ENCODE measurements at places on chromosomes 12 and 14.
A peak's percentile ranks its signal among the peaks of the same experiment; 100 is the strongest.

- peaks cover 19% of the 10 kb centered on the region for H3K36me3 ChIP-seq
- no peaks in the 10 kb centered on the region for H3K27me3 ChIP-seq
- peak; percentile 46 for DNase-seq
- peaks cover 3% of the 10 kb centered on the region for H3K4me1 ChIP-seq
These were observed 32.1 kb downstream of the BAZ1A start for GRCh38 chr14:34843011-34843554.

DNA sequence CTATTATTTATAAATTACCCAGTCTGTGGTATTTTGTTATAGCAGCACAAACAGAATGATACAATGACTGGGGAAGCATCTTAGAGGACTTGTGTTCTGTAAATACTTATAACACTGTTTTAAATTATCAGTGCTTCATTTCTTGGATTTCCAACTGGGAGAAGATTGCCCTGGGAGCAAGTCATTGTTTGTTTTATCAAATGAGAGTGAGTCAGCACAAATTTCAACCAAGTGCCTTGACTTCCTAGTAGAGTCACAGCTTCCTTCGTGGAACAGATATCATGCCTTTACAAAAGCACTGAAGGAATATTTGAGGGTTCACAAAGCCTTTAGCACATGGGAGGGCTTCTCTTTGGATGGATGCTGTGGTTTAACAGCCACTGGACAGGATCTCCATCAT is 234.1 kb downstream of the KTN1 start:
- no peaks in the 10 kb centered on the region for H3K27me3 ChIP-seq
- H3K4me3 ChIP-seq: no peak overlapping the region
- no peaks in the 10 kb centered on the region for H3K36me3 ChIP-seq
- peaks cover 2% of the 10 kb centered on the region for H3K4me1 ChIP-seq
- H3K27ac ChIP-seq: no peak overlapping the region

DNA sequence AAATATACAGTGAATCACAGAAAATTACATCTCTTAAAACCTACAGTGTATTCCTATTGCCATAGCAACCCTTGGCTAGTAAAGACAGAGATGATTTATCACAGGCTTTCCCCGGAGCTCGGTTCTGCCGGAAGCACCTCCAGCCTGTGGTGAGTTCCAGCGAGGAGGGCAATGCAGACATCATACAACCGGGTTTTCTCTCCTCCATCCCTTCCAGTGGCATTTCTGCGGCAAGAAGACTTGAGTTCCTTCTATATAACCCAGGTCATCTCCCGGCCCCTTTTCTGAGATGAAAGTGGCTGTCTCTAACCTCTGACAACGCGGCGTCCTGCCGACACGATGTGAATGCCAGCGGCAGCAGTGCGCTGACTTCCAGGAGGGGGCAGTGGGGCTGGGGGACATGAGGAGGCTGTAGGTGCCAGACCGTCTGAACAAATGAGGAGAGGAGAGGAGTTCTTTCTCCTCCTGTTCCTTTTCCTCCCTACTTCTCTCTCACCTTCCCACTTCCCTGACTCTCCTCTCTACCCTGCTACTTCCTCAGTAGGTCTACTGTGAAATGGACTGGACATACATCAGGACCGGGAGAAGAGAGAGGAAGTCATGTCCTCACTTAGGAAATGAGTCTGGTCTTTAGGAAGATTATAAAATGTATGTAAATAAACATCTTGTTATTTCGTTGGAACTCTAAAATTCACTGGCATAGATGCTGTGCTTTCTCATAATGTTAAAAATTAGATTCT is 68.6 kb upstream of the MAX start:
- H3K27ac ChIP-seq: peak overlapping the region; percentile 42
- H3K27me3 ChIP-seq: no peaks in the 10 kb centered on the region
- peak; percentile 85 for DNase-seq
- peaks cover 12% of the 10 kb centered on the region for H3K4me1 ChIP-seq
- H3K36me3 ChIP-seq: no peaks in the 10 kb centered on the region
- no peak overlapping the region for H3K4me3 ChIP-seq

DNA sequence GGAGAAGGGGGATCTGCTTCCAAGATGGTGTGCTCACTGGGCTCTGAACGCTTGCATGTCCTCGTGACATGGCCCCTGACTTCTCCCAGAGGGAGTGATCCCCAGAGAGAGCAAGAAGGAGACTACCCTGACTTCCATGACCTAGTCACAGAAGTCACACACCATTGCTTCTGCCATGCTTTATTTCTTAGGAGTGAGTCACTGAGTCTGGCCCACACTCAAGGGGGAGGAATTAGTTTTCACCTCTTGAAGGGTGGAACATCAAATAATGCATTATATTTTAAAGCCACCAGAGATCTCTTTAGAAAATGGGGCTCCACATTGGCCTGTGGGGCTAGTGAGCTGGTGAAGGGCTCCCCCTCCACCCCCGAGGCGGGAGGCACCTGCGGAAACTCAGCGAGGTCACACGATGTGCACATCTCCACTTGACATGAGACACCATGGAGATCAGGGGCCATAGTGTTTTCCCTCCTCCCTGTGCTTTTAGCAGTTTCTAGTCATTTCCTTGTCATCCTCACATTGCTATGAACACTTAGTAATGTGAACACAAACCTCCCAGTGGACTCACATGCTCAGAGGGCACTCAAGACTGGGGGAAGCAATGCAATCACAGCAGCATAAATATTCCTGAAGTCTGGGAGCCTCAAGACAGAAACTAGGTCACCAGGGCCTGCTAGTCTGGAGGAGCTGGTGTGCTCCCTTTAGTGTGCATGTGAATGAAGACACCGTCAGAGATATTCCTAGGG is 87.4 kb upstream of the FZD10 start:
- H3K4me1 ChIP-seq: no peaks in the 10 kb centered on the region
- no peak for DNase-seq
- H3K36me3 ChIP-seq: no peaks in the 10 kb centered on the region
- no peak overlapping the region for H3K27ac ChIP-seq
- H3K27me3 ChIP-seq: peaks cover 12% of the 10 kb centered on the region

GRCh38 chr14:94489336-94489735 is 13.3 kb upstream of the SERPINA9 start:
- H3K27me3 ChIP-seq: peaks cover 32% of the 10 kb centered on the region
- H3K36me3 ChIP-seq: no peaks in the 10 kb centered on the region
- no peaks in the 10 kb centered on the region for H3K4me1 ChIP-seq
- H3K27ac ChIP-seq: no peak overlapping the region
- no peak for DNase-seq

DNA sequence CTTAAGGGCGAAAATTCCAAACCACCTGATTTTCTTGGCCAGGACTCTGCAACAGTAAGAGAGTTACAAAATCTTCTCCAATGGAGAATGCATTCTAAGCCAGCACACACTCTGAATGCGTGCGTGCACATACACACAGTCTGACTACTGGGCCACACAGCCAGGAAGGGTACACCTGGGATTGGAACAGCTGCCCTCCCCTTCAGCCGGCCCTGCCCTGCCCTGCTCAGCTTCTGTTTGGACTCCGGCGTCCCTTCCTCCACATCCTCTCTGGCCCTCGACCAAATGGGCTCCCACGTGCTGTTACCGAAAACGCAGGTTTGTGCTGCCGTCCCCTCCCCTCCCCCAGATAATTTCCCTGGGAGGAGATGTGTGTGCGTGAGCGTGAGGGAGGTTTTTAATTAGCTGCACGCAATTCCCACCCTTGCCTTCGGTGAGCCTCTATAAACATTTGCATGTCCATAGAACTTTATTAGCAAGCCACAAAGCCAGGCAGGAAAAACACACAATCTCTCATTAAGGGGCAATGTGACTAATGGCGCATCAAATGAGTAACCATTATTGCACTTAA is 43.0 kb downstream of the CCNK start:
- no peak for DNase-seq
- H3K27ac ChIP-seq: no peak overlapping the region
- no peaks in the 10 kb centered on the region for H3K36me3 ChIP-seq
- H3K27me3 ChIP-seq: no peaks in the 10 kb centered on the region
- H3K4me3 ChIP-seq: no peak overlapping the region
- no peaks in the 10 kb centered on the region for H3K4me1 ChIP-seq

DNA sequence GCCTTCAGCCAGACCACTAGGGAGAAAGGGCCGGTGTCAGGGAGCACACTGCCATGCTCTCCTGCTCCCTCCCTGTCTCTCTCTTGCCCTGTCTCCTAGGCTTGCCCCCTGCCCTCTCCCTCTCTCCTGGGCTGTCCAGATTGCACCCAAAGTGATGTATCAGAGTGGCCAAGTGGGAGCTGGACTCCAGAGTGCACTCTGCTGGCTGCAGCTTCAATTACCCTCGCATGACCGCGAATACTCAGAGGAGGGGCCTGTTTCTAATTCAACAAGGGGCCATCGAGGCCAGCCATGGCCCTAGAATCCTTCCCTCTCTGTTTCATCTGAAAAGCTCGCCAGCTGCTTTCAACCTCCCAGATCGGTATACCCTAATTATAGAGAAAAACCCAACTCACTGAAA is 206.4 kb upstream of the FKBP4 start:
- no peaks in the 10 kb centered on the region for H3K36me3 ChIP-seq
- no peaks in the 10 kb centered on the region for H3K27me3 ChIP-seq
- H3K4me1 ChIP-seq: peaks cover under 1% of the 10 kb centered on the region
- H3K4me3 ChIP-seq: no peak overlapping the region
- no peak for DNase-seq

GRCh38 chr12:13032164-13032563 is 12.0 kb upstream of the FAM234B start:
- no peak for DNase-seq
- H3K27me3 ChIP-seq: no peaks in the 10 kb centered on the region
- H3K4me3 ChIP-seq: no peak overlapping the region
- peaks cover 9% of the 10 kb centered on the region for H3K4me1 ChIP-seq

- no peaks in the 10 kb centered on the region for H3K36me3 ChIP-seq
- H3K4me3 ChIP-seq: no peak overlapping the region
- H3K27ac ChIP-seq: no peak overlapping the region
- no peaks in the 10 kb centered on the region for H3K27me3 ChIP-seq
- no peaks in the 10 kb centered on the region for H3K4me1 ChIP-seq
These were observed 157.3 kb downstream of the DIO2 start for GRCh38 chr14:80054020-80054419.

GRCh38 chr12:92612611-92613010 is 90.2 kb upstream of the PLEKHG7 start:
- no peaks in the 10 kb centered on the region for H3K27me3 ChIP-seq
- no peak overlapping the region for H3K27ac ChIP-seq
- no peak for DNase-seq
- no peak overlapping the region for H3K4me3 ChIP-seq

DNA sequence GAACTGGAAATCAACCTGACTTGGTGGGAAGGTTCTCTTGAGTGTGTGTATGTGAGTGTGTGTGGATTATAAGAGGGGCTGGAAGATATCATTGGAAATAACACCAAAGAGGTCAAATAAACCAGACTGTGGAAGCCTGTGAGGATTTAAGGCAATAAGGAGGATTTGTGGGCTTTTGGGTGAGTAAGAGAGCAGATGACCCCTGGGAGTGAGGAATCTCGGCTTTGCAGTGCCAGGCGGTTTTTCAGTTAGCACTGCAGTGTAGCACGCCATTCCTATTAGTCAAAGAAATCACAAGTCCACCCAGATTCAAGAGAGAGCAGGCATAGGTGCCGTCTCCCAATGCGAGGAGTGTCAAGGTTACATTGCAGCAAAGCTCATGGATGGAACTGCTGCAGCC is 63.3 kb downstream of the CALM1 start:
- H3K27ac ChIP-seq: no peak overlapping the region
- H3K4me1 ChIP-seq: no peaks in the 10 kb centered on the region
- DNase-seq: no peak
- no peaks in the 10 kb centered on the region for H3K27me3 ChIP-seq

GRCh38 chr14:95884377-95884776 is 7.7 kb downstream of the TUNAR start:
- no peak overlapping the region for H3K27ac ChIP-seq
- no peaks in the 10 kb centered on the region for H3K27me3 ChIP-seq
- H3K4me3 ChIP-seq: no peak overlapping the region
- no peaks in the 10 kb centered on the region for H3K4me1 ChIP-seq
- DNase-seq: no peak
- no peaks in the 10 kb centered on the region for H3K36me3 ChIP-seq

DNA sequence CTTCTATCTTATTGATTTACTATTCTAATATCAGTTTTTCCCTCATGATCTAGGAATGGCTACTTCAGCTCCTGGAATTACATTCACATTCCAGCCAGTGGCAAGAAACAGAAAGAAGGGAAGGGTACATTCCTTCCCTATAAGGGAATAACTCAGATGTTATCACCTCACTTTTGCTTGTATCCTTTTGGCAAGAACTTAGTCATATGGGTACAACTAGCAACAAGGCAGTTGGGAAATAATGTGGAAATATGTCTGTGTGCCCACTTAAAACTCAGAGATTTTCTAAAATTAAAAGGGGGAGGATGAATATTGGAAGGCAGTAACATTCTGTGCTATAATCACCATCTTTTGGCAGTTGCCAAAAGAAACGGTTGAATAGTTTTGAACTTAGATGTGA is 85.6 kb downstream of the MSRB3 start:
- DNase-seq: no peak
- no peaks in the 10 kb centered on the region for H3K36me3 ChIP-seq
- H3K4me3 ChIP-seq: no peak overlapping the region
- no peaks in the 10 kb centered on the region for H3K4me1 ChIP-seq
- no peaks in the 10 kb centered on the region for H3K27me3 ChIP-seq

DNA sequence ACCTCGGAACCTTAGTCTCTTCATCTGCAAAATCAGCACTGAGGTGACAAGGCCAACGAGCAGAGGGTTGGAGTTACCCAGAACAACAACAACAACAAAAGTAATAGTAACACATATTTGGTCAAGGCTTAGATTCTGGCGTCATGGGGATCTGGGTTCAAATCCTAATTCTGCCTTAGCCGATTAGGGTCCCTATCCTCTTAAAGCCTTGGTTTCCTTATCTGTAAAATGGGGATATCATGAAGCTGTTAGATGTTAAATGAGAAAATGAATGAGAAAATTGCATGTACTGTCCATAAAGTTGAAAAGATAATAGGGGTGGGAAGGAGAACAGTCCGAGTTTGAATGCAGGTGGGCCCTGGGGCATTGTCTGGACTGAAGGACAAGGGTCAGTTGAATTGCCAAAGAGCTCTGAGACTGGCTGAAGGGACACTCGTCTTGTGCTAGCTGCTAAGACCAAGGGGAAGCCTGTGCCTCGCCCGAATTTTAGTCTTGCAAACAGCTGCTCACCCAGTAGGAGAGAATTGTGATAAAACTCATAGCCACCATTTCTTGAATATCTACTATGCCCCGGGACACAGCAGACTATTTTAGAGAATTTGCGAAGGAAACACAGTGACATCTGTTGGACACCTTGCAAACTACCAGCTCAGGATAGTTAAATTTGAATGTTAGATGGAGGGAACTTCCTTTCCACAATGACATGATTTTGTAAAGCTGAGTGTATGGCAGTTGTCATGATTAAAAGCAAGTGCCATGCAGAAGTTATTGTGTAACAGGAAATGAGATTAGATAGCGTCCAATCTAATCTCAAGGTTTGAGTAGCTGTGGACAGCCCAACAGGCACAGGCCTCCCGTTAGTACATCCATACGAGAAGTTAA is 6.8 kb upstream of the HNF1A start:
- peaks cover 4% of the 10 kb centered on the region for H3K4me1 ChIP-seq
- H3K4me3 ChIP-seq: peak overlapping the region; percentile 31
- peak; percentile 91 for DNase-seq
- no peak overlapping the region for H3K27ac ChIP-seq
- H3K27me3 ChIP-seq: no peaks in the 10 kb centered on the region
- no peaks in the 10 kb centered on the region for H3K36me3 ChIP-seq

GRCh38 chr12:43728698-43729097 is 29.9 kb downstream of the PUS7L start:
- H3K4me1 ChIP-seq: no peaks in the 10 kb centered on the region
- H3K36me3 ChIP-seq: peaks cover 15% of the 10 kb centered on the region
- DNase-seq: no peak
- H3K4me3 ChIP-seq: no peak overlapping the region
- H3K27me3 ChIP-seq: no peaks in the 10 kb centered on the region
